ENCODE measurements at places on chromosomes 1 and 21. TPM values are rescaled to one million over a fixed set of nuclear protein-coding genes. Genes with fewer than 3 reads are reported as not detected.

The SPRR1B gene
- total RNA-seq: not detected

The MACO1 gene
- 14.5 TPM for total RNA-seq

The SAMD13 gene
- 1.1 TPM for total RNA-seq

The NPL gene
- 4.8 TPM for total RNA-seq

The RHEX gene
- total RNA-seq: not detected

The CELF3 gene
- total RNA-seq: not detected

The DUSP23 gene
- 42.9 TPM for total RNA-seq

The ICOSLG gene
- total RNA-seq: 1.1 TPM

The FASLG gene
- not detected for total RNA-seq

The RXFP4 gene
- total RNA-seq: not detected

The CA6 gene
- not detected for total RNA-seq

The C1orf141 gene
- not detected for total RNA-seq

The LCA5L gene
- total RNA-seq: 0.26 TPM

The WNT3A gene
- not detected for total RNA-seq

The C1QB gene
- 82.5 TPM for total RNA-seq

The KMO gene
- 0.35 TPM for total RNA-seq

The OR2T2 gene
- total RNA-seq: not detected

The TSPEAR gene
- total RNA-seq: not detected

The CD34 gene
- total RNA-seq: 76.7 TPM

The GABPB2 gene
- total RNA-seq: 19.4 TPM

The SLC25A33 gene
- total RNA-seq: 16.4 TPM

The PCNX2 gene
- 8.1 TPM for total RNA-seq

The RFX5 gene
- 20.2 TPM for total RNA-seq

The TSEN15 gene
- 42.8 TPM for total RNA-seq

The DENND2D gene
- total RNA-seq: 5.7 TPM

The AMY1C gene
- total RNA-seq: not detected

The IL12RB2 gene
- 0.44 TPM for total RNA-seq

The HNRNPR gene
- 51.6 TPM for total RNA-seq

The PCBP3 gene
- 2.3 TPM for total RNA-seq

The KCNJ10 gene
- total RNA-seq: 0.20 TPM

The LYSMD1 gene
- 16.1 TPM for total RNA-seq

The RAB25 gene
- total RNA-seq: not detected

The TP73 gene
- total RNA-seq: 0.16 TPM

The DCAF8 gene
- 103 TPM for total RNA-seq

The BTF3L4 gene
- total RNA-seq: 38.9 TPM

The H6PD gene
- 41.0 TPM for total RNA-seq

The GFI1 gene
- 0.30 TPM for total RNA-seq

The CA14 gene
- 5.7 TPM for total RNA-seq

The GLUL gene
- total RNA-seq: 632 TPM

The LMOD1 gene
- total RNA-seq: 31.4 TPM

The LCE1E gene
- total RNA-seq: not detected

The TRIM17 gene
- not detected for total RNA-seq

The TSPAN1 gene
- 2.3 TPM for total RNA-seq

The MR1 gene
- 10.0 TPM for total RNA-seq

The CENPF gene
- total RNA-seq: 0.63 TPM
